ENCODE measurements at places on chromosomes 3 and 15.

DNA sequence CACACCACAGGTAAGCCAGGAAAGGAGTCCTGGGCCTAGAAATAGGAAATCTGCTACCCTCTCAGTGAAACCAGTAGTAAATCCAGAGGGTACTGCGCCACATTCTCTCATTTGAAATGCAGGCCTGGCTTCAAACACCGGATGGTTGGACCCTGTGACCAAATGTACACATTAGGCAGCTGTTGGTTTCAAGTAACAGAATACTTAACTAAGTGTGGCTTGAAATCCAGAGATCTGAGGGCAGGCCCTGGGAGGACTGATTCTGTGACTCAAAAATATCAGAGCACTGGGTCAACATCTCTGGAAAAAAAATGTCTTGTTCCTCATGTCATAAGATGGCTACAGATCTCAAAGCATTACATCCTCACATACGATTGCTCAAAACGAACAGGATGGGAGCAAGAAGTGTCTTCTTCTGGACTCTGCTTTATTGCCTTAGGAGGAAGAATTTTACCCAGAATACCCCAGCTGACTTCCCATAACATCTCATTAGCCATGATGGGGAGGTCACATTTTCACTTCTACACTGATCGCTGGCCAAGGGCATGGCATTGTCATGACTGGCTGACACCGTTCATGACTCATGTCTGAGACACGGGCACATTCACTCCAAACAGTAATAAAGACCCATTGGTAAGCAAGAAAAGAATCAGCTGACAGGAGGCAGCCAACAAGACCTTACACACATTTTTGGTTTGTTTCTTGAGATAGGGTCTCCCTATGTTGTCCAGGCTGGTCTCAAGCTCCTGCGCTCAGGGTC is 166.0 kb downstream of the ARRDC4 start:
- DNase-seq: no peak

GRCh38 chr15:96606617-96607016 is 276.1 kb downstream of the NR2F2 start:
- DNase-seq: no peak

DNA sequence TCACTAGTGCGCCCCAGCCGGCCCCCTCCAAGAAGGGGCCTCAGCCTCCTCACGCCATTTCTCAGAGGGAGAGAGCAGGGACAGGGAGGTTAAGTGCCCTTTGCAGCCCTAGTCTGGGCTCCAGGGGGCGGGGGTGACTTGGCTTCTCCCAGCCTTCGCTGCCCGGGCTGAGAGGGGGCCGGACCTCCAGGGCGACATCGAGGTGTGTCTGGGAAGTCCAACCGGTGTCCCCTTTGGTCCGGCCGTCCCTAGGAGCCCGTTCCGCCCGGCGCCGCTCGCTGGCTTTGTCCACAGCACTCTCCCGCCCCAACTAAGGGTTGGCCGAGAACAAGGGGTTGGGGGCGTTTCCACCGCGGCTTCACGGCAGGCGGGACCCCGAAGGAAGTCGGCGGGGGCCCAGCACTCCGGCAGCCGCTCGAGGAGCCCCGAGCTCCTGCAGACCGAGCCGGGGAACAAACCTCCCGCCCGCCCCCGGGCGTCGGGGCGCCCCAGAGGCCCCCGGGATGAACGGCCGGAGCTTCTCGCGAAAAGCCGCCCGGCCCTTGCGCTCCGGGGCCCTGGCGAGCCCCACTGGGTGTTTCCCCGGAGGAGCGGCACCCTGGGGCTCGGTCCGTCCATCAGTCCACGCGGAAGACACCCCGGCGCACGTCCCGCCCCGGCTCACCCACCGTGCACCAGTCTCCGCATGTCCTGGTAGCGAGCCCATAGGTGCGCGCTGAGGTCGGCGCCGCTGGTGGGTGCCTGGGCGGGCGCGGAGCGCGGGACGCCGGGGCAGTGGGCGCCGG is 627 bp downstream of the NT5DC2 start:
- no peak for DNase-seq

DNA sequence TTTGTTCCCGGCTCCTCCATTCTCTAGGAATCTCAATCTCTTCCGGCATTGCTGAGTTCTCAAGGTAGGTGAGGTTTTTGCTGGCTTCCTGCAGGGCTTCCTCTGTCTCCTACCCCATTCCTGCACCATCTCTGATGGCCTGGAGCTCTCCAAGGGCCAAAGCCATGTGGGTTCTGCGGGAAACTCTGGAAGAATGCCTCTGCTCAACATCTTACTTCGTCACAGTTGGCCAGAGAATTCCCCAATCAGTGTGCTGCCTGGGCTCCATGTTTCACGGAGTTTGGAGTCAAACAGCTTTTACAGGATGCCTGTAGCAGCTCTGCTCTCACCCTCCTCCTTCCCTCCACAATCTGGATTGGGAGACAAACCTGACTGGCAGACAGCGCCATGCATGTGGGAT is 253.9 kb upstream of the HES1 start:
- no peak for DNase-seq

GRCh38 chr3:60142009-60142408 is 1092.2 kb upstream of the CFAP20DC start:
- DNase-seq: no peak

- no peak for DNase-seq
These were observed 310.7 kb upstream of the ZNF717 start for GRCh38 chr3:76096036-76096435.

DNA sequence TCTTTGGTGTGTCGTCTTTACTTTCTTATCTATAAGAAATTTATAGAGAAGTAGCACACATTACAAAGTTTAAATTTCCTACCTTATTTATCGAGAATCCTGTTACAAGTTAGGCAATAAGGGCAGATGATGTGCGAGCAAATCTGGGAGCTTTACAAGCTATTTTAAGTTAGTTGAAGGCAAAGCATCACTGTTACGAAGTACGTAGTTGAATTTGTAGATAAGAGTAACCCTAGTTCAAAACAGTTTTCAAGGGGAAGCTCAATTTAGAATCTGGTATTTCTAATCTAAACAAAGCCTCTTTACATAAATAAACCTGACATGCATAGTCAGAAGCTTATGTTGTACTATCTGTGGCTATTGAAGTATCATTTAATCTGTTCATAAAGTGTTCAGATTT is 8.4 kb downstream of the KBTBD8 start:
- DNase-seq: no peak

- no peak for DNase-seq
These were observed 7.8 kb downstream of the ATP2C1 start for GRCh38 chr3:130901463-130902204.

DNA sequence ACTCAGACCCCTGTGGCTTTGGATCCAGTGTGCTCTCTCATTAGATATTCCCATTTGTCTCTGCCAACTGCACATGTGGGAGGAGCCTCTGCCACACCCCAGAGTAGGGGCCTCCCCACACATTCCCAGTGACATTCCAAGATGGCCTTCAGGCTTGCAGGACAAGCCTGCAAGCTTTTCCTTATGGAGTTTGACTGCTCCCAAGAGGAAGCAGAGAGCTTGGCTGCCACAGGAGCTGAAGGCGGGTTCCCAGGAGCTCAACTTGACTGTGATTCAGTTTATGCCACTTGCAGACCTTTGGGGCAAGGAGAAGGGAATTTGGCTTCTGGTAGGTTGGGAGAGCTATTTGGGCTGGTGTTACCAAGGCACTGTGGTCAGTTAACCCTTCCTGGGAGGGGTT is 22.5 kb upstream of the EPHB1 start:
- no peak for DNase-seq

DNA sequence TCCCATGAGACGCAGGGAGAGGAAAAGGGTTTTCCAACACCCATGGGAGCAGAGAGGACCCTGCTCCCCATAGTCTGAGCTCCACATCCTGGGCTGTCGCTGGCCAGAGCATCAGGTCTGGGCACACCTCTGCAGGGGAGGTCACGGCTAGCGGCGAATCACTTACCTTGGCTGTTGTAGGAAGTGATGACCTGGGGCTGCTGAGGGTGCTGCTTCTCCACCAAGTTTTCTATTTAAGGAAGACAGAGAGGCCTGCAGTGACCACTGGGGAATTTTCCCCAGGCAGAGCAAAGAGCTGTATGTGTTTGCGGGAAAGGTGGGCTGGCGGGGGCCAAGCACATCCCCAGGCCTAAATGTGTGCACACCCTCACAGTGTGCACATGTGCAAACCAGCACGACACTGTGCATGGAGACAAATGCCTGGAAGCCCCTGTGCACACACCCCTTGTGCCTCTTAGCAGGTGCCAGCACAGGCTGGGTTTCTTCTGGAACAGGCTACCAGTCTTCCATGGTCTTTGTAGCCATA is 7.6 kb downstream of the KY start:
- DNase-seq: no peak
